ENCODE measurements at places on chromosomes 12 and 14.

DNA sequence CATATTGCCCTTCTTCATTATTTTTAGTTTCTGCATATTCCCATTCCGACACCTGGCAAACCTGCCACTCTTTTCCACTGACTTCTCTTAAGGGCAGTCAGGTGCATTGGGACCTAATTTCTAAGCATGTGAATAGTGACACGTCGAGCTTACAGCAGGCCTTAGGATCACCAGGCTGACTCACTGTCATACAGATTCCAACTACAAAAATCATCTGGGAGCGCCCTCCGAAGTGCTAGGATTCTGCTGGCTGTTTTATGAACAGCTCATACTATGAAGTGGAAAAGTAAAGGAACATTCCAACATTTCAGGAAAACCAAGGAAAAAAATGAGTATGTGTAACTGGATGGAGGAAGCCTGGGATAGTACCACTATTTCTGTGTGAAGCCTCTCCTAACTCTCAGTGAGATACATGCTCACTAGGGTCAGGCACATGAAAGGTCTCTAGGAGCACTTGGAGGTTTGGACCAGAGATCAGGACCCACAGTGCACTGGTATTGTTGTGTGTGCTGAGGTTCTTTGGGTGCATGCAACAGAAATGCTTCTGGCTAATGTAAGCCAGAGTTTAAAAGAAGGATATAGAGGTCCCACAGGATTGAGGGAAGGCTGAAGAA lies 257.4 kb downstream of the ZFP36L1 start:
- DNase-seq, result no peak

DNA sequence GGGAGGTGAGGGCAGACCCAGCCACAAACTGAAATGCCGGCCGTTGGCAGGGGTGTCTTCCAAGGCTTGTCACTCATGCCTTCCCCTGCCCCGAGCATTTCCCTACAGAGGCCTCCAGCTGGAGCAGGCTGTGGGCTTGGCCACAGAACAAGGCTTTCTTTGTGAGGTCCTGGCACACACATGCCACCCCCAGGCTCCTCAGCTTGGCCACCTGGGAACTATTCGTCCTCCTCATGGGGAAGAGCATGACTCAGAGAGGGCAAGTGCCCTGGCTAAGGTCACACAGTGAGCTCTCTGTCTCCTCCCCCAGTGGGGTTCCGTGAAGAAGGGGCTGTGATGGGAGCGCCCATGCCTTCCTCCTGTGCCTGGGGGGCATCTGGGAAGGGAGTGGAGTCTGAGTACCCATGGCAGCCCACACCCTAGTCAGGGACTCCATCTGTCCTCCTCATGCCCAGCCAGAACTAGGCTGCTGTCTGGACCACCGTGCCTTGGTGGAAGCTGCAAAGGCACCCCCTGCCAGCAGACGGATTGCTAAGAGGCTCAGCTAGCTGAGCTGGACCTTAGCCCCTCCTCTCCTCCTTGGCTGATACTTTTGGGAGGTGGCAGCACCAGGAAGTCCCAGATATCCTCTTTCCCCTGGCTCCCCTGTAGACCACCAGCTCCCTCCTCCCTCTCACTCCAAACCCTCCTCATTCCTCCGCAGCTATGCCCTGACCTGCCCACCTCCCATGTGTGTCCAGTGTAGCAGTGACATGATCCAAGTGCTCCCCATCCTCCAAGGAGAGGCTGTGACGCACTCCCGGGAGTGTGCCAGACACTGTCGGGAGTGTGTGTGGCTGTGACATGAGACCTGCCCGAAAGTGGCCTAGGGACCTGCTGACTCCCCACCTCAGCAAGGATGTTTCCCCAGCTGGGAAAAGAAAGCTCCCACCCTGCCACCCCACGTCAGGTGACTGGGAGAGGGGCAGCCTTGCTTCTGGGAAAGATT lies 21.4 kb downstream of the ABCB9 start:
- no peak for DNase-seq

GRCh38 chr14:63833728-63834127 lies 19.1 kb upstream of the SYNE2 start:
- no peak for DNase-seq

- no peak for DNase-seq
Measured at GRCh38 chr14:93035917-93036651, 79.6 kb downstream of the ITPK1 start.

DNA sequence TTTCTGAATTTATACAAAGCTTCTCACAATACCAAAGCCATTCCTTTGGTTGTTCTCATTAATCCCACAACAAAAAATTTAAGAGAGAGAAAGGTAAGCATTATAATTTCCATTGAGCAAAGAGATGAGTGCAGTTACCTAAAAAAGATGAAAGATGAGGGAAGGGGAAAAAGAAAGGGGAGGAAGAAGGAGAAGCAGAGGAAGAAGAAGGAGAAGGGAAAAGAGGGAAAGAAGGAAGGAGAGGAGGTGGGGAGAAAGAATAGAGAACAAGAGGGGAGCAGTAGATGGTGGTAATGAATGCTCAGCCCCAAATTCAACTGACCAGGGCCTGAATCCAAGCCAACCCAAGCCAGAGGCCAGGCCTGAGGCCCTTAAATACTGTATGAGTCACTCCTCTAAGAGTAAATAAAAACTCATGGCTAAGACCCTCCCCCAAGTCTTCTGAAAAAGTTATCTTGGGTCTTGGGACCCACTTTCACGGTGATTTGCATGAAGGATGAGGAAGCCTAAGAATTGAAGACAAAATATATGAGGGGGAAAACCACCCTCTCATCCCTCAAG lies 144.6 kb downstream of the ITPR2 start:
- no peak for DNase-seq

GRCh38 chr12:86826051-86826450 lies 569.9 kb upstream of the MGAT4C start:
- DNase-seq, result no peak

GRCh38 chr12:124916374-124917134 lies 2.1 kb upstream of the UBC start:
- peak; percentile 77 for DNase-seq

- no peak for DNase-seq
Measured at GRCh38 chr12:45713078-45713477, 16.4 kb upstream of the ARID2 start.

DNA sequence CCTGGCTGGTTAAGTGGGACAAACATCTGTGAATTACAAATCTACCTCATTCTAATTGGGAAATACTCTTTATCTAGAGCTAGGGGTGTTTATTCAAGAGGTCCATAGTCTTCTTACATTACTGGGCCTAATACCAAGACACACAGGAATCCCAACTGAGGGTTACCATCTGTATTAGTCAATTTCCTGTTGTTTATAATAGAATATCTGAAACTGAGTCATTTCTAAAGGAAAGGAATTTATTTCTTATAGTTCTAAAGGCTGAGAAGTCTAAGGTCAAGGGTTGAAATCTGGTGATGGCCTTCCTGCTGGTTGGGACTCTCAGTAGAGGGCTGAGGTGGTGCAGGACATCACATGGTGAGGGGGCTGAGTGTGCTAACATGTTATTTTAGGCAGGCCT lies 36.0 kb downstream of the RTRAF start:
- no peak for DNase-seq

DNA sequence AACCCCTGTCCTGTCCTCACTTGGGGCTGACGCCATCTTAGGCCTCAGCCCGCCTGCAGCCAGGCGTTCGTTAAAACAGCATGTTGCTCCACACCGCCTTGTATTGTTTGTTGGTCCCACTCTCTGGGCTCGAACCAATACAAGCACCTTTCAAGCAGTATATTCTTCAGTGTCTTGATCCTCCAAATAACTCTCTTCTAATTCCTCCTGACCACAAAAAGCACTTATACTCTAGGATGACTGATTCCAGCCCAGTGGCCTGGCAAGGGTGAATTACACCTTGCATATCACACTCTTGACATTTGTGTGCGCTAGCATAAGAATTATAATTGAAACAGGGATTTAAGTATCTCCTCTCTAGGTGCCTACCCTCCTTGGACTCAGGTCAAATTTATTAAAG lies 7.1 kb downstream of the CCER1 start:
- no peak for DNase-seq

- no peak for DNase-seq
Measured at GRCh38 chr12:63894132-63894531, 49.6 kb downstream of the SRGAP1 start.

DNA sequence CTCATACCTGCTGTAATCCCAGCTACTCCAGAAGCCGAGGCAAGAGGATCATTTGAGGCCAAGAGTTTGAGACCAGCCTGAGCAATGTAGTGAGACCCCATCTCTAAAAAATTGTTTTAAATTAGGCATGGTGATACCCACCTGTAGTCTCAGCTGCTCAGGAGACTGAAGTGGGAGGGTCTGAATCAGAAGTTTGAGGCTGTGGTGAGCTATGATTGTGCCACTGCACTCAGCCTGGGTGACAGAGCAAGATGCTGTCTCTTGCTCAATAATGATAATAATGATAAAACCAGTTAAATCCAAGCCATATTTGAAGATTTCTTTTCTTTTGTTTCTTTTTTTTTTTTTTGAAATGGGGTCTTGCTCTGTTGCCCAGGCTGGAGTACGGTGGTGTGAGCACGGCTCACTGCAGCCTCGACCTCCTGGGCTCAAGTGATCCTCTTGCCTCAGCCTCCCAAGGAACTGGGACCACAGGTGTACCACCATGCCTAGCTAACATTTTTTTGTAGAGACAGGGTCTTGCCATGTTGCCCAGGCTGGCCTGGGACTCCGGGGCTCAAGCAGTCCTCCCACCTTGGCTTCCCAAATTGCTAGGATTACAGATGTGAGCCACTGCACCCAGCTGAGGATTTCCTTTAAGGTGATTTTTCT lies 12.8 kb downstream of the PSMA6 start:
- DNase-seq, result no peak

DNA sequence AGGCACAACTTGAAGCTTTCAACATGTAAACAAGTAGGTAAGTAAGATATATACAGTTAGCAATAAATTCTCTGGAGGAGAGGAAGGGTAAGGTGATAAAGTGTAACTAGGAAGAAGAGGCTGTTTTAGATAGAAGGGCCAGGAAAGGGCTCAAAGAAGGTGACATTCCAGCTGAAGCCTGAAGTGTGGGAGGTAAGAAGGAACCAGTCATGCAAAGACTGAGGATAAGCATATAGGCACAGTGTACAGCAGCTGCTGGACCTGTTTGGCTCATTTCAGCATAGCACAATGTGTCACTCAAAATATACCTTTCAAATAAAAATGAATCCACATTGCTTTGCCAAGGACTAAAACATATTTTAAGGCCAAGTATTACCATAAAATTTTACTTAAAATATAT lies 28.6 kb upstream of the ARL1 start:
- no peak for DNase-seq

GRCh38 chr14:37813732-37814131 lies 218.3 kb downstream of the TTC6 start:
- DNase-seq, result no peak

DNA sequence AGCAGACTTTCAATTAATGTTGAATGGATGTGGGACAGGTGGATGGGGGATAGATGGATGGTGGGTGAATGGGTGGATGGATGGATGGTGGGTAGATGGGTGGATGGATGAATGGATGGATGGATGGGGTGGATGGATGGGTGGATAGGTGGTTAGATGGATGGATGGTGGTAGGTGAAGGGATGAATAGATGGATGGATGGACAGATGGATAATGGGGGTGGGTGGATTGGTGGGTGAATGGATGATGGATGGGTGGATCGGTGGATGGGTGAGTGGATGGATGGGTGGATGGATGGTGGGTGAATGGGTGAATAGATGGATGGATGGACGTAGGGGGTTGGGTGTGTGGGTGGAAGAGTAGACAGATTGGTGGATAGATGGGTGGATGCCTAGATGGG lies 14.0 kb upstream of the INF2 start:
- no peak for DNase-seq

- DNase-seq, result no peak
Measured at GRCh38 chr14:103625356-103626095, 3.5 kb upstream of the KLC1 start.

DNA sequence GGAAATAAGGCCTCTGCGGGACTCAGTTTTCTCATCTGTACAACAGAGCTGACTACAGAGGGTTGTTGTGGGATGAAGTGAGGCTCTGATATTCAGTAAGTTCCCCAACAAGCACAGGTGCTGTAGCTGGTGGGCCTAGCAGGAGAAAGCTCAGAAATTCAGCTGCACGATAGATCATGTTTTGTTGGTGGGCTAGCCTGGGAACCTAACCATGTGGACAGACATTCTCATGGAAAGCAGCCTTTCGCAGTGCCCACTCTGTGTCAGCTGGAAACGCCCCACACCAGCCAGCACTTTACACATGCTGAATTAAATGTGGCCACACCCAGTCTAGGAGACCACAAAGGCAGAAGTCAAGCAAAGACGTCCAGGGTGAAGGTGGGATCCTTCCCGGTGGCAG lies 16.1 kb downstream of the PITPNM2 start:
- no peak for DNase-seq

DNA sequence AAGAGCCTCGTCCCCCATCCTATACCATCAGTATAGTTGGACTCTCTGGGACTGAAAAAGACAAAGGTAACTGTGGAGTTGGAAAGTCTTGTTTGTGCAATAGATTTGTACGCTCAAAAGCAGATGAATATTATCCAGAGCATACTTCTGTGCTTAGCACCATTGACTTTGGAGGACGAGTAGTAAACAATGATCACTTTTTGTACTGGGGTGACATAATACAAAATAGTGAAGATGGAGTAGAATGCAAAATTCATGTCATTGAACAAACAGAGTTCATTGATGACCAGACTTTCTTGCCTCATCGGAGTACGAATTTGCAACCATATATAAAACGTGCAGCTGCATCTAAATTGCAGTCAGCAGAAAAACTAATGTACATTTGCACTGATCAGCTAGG lies 13.6 kb downstream of the ARHGAP5 start:
- DNase-seq, result no peak

DNA sequence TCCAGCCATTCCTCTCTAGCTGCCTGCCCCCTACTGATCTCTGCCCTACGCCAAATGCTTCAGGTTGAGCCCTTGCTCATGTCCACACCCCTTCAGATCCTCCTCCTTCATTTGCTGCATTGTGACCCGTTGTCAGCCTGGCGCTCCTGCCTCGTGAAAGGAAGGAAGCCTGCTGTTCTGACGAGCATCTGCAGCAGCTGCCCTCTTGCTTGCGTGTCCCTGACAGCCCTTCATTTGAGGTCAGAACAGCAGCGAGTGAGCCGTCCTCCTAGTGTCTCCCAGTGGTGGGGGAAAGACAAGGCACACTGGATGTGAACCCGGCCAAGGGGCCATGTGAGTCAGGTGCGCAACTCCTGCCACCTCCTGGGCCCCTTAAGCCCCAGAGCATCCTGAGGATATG lies 3.0 kb upstream of the PIANP start:
- DNase-seq, result no peak

DNA sequence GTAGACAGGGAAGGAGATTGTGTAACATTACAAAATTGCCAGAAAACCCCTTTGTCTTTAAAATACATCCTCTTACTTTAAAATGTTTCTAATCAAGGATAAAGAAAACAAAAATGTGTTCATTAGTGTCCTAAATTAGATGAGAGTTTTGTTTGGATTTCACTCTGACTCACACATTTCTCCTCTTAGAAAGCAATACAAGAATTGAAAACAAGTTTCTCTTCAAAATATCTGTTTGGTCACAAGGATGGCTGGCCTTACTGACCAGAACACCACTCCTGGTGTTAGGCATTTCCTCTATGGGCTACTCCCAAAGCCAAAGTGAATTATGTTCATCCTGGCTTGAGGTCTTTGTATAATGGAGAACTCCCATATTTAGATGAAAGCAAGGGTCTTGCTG lies 6.4 kb downstream of the GUCY2C start:
- no peak for DNase-seq

- DNase-seq, result no peak
Measured at GRCh38 chr12:27427824-27428223, 18.7 kb upstream of the SMCO2 start.
